Stimulated activated CD4-positive, alpha-beta T cell treated with anti-CD3 and anti-CD28 coated beads, Interleukin-1b, Interleukin-23, amount 100 ng/mL, for 1 hour (primary cell): ENCODE measurements at places on chromosomes 1 and 21.

GRCh38 chr1:237507005-237507404 is 383.7 kb downstream of the ZP4 start:
- no peak for DNase-seq

- DNase-seq, result no peak
Measured at GRCh38 chr21:44260791-44261631, 686 bp downstream of the DNMT3L start.

- no peak for DNase-seq
Measured at GRCh38 chr1:247924868-247925267, at the start of gene OR2AJ1. Gene OR2AJ1 (plus strand): TSS chr1:247924889. CDS start chr1:247933769, 8,880 bp downstream.

- DNase-seq, result no peak
Measured at GRCh38 chr1:67793562-67793961, 39.7 kb downstream of the GNG12 start.

DNA sequence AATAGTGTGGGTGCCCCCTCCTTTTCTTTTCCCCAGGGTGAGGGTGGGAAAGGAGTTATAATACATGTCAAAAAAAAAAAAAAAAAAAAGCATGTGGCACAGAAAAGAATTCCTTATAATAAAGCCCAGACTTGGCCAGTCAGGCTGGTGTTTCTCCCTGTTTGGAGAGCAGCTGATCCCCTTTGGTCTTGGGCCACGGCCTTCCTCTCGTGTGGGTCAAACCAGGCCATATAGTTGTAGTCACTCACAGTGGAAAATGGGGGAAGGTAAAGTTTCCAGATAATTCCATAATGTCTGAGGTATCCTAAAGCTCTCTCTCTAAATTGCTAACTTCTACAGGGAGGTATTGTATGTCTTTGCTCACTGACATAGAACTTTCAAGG is 22.0 kb downstream of the CLIC6 start:
- no peak for DNase-seq

- DNase-seq, result no peak
Measured at GRCh38 chr21:17964716-17965115, 145.6 kb upstream of the C21orf91 start.

DNA sequence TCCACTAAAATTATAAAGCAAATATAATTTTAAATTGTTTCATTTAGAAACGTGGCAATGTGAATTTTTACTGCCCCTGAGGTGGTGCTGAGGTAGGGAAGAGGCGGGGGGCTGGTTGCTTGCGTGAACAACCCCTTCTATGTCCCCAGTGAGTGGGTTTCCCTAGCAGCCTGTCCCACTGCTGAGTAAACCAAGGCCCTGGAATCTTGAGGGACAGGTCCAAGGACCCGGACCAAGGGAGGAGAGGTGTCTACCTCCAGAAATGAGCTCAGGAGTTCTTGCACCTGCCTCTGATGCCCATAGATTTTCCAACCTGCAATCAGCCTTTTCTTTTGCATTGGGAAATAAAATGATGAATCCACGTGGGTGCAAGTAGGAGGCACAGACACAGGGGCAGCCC is 649 bp upstream of the LDLRAD1 start:
- DNase-seq, result no peak

GRCh38 chr1:151273924-151274466 is 8.1 kb upstream of the ZNF687 start:
- no peak for DNase-seq
